ENCODE measurements at places on chromosomes 6 and 20.

GRCh38 chr6:36716476-36717093 lies 19.0 kb downstream of the RAB44 start:
- no peak for DNase-seq

GRCh38 chr6:155317186-155317585 lies 2.9 kb upstream of the TFB1M start:
- DNase-seq: no peak

- peak; percentile 76 for DNase-seq
Measured at GRCh38 chr6:116969211-116969863, 92.3 kb downstream of the RFX6 start.

- DNase-seq: no peak
Measured at GRCh38 chr20:8639112-8639778, 429.6 kb upstream of the PLCB4 start.

DNA sequence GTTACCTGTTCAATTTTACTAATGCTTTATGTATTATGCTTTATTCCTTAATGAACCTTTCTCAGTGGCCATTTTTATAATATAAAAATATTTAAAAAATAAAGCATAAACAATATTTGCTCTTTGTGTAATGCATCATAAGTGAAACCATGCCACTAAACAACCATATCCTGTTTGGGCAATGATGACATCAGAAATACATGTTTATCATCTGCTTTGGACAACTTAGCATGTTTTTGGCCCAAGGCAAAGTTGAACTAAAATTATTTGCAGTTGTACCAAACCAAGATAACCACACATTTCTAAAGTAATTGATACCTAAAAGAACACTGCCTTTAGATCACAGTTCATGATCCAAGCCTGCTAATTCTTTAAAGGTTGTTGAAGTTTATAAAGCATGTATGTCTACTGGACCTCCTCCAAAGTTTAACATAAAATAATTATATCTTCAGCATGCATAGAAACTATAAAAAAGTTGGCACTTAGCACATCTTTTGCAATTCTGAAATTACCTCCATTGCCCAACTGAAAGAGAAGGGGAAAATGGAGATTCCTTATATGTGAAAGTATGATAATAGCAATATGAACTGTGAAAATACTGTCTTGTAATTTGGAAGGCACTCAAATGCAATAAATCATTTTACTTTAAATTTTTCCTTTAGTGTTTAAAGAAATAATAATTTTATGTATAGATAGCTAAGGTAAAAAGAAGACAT lies 325.6 kb upstream of the RUNX2 start:
- no peak for DNase-seq

DNA sequence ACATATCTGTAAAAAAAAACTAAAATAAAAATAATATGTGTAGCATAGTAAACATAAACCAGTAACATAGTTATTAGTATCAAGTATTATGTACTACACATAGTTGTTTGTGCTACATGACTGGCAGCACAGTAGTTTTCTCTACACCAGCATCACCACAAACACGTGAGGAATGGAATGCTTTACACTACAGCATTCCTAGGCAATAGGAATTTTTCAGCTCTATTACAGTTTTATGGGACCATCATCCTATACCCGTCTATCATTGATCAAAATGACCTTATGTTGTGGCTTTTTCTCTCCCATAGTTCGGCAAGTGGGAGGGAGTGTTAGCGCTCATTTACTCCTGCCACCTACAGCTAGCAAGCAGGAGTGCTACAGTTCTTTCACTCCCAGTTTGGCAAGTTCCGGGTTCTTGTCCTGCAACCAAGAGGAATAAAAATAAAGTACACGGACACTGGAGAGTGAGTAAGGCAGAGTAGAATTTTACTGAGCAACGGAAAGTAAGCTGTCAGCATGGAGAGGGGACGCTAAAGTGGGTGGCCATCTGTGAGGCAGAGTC lies 196.8 kb upstream of the HSF2 start:
- no peak for DNase-seq

GRCh38 chr6:169589699-169590257 lies 112.1 kb downstream of the WDR27 start:
- no peak for DNase-seq

DNA sequence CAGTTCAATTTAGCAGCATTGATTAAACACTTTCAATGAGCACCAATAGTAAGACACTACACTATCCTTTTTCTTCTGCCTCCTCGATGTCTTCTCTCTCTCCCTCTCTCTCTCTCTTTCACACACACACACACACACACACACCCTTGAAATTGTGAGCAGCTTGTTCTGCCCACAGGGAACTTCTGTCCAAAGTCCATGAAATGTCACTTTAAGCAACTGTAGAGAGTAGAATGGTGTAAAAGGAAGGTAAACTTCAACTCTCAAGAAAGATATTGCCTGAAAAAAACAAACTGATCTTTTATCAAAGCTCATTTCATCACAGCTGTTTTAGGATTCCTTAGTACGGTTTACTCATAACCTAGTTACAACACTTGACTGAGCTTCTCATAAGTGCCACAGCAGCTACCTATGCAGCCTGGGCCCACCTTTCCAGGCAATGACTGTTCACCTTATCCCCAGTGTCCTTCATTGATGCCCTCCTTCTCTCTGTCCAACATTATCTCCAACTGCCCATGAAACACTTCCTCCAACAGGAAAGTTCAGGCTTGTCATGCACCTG lies 107.0 kb downstream of the TNFRSF21 start:
- DNase-seq: no peak

DNA sequence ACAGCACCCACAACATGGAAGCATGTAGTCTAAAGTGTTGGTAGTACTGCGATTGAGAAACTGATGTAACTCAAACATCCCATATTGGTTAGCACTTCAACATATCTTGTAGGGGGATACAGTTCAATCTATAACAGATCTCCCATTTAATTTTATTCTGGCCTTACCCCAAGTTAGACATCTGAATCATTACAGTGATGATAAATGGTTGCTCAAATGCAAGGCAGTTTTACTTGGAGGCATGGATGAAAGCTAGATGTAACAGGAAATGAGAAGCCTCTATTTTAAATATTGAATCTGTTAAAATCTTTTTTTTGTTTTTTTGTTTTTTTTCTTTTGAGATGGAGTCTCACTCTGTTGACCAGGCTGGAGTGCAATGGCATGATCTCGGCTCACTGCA lies 44.2 kb upstream of the FAM50B start:
- DNase-seq: no peak

DNA sequence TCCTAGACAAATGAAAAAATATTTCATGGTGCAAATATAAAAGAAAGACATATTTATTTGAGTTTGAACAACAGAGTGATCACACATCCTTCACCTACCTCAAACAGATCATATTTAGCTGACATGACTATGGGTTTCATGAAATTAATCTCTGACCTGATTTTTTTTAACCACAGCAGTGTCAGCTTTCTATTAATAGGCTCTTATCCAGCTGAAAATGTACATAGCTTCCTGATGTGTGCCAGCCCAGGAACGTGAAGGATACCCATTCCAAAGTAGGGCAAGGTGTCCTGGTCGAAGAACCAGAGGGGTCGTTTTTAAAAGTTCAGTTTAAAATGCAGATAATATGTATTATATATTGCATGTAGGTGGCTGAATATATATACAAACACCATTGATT lies 19.8 kb downstream of the TRDN start:
- no peak for DNase-seq

DNA sequence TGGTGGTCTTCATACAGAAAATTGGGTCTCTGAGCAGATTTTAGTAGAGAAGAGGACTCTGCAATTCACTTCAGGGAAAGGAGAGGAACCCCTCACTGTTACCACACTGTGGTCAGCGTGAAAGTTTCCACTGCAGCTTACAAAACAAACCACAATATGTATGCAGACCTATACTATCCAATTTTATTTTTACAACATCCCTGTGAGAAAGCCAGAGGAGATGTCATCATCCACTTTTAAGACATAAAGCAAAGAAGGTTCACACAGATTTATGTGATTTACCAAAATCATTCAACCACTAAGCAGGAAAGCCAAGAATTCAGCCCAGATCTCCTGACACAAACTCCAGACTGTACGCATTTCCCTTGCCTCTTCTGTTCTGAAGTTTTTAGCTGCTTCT lies 442.4 kb downstream of the FRK start:
- DNase-seq: no peak

DNA sequence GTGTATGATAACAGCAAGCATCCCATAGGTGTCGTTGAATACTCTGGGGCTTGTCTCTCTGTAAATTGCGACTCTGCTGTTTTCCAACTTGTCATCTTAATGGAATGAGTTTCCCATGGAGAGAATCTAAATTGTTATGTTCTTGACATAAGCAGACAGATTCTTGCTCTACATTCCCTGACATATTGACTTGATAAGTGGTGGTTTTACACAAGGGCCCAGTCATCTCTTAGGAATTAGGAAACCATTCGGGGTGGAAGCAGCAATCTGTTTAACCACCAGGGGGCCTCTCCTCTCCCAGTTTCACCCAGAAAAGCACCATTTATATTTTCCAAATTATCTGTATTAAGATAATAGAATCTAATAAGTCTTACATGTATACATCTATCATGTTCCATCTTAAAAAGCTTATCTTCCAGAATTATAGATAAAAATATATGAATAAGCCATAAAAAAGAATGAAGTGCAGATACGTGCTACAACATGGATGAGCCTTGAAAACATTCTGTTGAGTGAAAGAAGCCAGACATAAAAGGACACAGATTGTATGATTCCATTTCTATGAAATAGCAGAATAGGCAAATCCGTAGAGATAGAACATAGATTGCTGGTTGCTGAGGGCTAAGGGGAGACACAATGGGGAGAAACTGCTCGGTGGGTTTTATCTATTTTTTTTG lies 23.1 kb upstream of the MROH8 start:
- no peak for DNase-seq

GRCh38 chr6:3650076-3650958 lies 101.2 kb downstream of the PXDC1 start:
- no peak for DNase-seq

DNA sequence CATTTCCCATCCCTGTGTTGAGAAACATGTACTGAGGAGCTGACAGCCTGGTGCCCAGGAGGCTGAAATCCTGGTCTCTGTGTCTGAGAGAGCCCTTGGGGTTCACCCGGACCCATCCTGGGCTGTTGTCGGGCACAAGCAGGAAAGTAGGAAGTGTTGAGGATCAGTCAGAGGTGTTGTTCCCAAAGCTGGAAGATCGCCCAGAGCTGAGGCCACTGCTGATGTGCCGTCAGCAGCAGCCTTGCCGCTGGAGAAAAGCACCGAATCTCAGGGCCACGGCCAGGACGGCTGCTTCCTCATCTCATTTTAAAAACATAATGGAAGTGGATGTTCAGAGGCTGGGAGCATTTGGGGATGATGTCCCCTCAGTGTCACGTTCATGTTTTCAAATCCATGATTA lies 218.5 kb downstream of the UST start:
- peak; percentile 28 for DNase-seq

- DNase-seq: no peak
Measured at GRCh38 chr20:10316582-10316981, 98.0 kb downstream of the SNAP25 start.

- no peak for DNase-seq
Measured at GRCh38 chr20:63980317-63980805, 571 bp upstream of the PRPF6 start.

- DNase-seq: no peak
Measured at GRCh38 chr6:43738877-43739641, 31.0 kb upstream of the VEGFA start.

DNA sequence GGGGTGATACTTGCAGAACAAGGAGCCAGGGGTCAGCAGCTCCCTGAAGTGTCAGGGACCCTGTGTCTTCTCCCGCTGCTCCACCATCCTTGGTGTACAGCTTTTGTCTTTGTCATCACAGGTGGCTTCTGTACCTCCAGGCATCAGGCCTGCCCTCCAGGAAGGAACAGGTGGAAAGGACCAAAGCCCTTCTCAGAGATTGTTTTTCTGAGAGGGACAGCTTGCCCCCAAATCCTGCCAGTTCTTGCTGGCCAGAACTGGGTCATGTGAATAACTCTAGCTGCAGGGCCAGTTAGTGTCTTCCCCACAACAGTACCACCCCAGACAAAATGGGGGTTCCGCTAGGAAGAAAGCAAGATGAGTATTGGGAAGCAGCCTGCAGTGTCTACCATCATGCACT lies 31.4 kb downstream of the SNPH start:
- DNase-seq: no peak

DNA sequence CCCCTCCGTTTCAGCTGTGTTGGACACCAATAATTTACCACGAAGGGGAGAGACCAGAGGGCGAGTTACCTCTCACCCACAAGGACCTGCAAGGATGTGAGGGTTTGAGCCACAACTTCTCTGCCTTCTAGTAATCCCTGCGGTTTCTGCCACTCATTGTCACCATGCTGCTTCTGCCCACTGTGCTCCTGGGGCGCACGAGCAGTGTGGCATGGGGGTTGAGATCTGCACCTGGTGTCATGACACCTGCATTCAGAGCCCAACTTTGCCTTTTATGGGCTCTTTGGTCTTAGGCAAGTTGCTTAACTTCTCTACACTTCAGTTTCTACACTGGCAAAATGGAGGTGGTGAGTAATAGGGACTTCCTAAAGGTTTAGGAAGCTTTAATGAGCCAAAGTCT lies 84.9 kb downstream of the SOBP start:
- DNase-seq: no peak

DNA sequence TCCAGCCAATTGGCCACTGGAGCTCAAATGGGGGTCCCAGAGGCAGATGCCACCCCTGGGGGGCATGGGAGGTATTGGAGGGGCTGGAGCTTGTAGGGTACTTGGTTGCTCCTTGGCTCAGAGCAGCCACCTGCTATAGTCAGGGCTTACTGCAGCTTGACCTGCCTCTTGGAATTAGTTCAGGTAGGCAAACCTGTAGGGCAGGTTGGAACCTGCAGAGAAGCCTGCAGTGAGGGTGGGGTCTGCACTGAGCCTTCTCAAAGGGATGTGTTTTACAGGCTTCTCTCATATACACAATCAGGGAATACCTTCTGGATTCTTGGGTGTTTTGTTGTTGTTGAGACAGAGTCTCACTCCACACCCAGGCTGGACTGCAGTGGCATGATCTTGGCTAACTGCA lies 94.2 kb upstream of the MYL9 start:
- DNase-seq: no peak

GRCh38 chr6:169931261-169931660 lies 179.8 kb downstream of the ERMARD start:
- DNase-seq: no peak

DNA sequence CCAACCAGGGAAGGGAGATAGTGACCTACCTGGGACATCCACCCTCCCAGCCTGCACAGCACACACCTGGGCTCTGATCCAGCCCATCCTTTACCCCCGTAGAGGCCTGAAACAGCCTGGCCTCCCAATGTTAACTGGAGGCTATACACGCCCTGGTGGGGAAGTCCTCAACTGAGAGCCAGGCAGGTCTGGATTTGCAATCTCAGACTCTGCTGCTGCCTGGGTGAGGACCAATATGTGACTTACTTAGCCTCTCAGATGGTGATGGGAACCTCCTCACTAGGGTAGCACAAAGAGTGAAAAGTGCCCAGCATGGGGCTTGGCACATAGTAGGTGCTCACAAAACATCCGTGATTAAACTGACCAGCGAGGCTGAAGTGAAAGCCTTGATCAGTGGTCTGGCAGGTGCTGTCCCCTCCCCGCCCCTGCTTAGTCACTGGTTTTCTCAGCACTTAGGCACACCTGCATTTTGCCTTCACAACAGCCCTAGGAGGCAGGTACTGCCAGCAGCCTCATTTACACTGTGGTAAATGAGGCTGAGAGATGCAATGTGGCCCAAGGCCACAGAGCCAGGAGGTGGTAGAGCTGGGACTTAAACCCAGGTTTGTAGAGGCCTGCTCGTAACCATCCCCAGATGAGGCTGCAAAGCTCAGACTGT lies 12.4 kb downstream of the PEDS1 start:
- no peak for DNase-seq

Data from Ammon's horn (tissue), 1 donor.